ENCODE measurements at places on chromosomes 12 and 14.

DNA sequence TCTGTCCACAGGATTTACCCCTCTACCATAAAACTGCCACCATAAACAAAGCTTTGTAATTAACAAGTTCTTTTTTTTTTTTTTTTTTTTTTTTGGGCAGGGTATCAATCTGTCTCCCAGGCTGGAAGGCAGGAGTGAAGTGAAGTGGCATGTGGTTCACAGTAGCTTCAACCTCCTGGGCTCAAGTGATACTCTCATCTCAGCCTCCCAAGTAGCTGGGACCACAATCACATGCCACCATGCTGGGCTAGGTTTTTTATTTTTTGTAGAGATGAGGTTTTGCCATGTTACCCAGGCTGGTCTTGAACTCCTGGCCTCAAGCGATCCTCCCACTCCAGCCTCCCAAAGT is 61.1 kb upstream of the NUDT4 start:
- H3K27me3 ChIP-seq: no peaks in the 10 kb centered on the region
- no peak for DNase-seq
- H3K4me1 ChIP-seq: no peaks in the 10 kb centered on the region
- H3K36me3 ChIP-seq: no peaks in the 10 kb centered on the region
- H3K27ac ChIP-seq: no peak overlapping the region

- peaks cover 7% of the 10 kb centered on the region for H3K4me1 ChIP-seq
- no peaks in the 10 kb centered on the region for H3K27me3 ChIP-seq
- H3K36me3 ChIP-seq: no peaks in the 10 kb centered on the region
- no peak for DNase-seq
- no peak overlapping the region for H3K4me3 ChIP-seq
These were observed 31.6 kb downstream of the KLRD1 start for GRCh38 chr12:10339053-10339840.

- H3K36me3 ChIP-seq: no peaks in the 10 kb centered on the region
- H3K27me3 ChIP-seq: no peaks in the 10 kb centered on the region
- H3K4me3 ChIP-seq: no peak overlapping the region
- no peak overlapping the region for H3K27ac ChIP-seq
- DNase-seq: no peak
These were observed 66.7 kb downstream of the RIMBP2 start for GRCh38 chr12:130649101-130650045.

GRCh38 chr14:33019346-33019745 is 80.7 kb downstream of the NPAS3 start:
- no peaks in the 10 kb centered on the region for H3K4me1 ChIP-seq
- H3K36me3 ChIP-seq: no peaks in the 10 kb centered on the region
- H3K27ac ChIP-seq: no peak overlapping the region
- no peaks in the 10 kb centered on the region for H3K27me3 ChIP-seq

GRCh38 chr12:110015132-110015531 is 15.9 kb downstream of the ANKRD13A start:
- peak overlapping the region; percentile 64 for H3K27ac ChIP-seq
- DNase-seq: peak; percentile 75
- H3K36me3 ChIP-seq: peaks cover 54% of the 10 kb centered on the region
- no peaks in the 10 kb centered on the region for H3K27me3 ChIP-seq
- no peak overlapping the region for H3K4me3 ChIP-seq
- peaks cover 52% of the 10 kb centered on the region for H3K4me1 ChIP-seq

DNA sequence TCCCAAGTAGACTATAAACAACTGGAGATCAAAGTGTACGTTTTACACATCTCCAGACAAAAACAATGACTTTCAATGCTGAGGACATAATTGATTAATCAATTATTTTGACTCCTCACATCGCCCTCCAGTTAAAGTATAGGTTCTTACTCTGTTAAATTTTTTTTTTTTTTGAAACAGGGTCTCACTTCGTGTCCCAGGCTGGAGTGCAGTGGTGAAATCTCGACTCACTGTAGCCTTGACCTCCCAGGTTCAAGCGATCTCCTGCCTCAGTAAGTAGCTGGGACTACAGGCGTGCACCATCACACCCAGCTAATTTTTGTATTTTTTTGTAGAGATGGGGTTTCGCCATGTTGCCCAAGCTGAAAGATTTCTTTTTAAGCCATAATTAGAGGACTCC is 938 bp upstream of the CCNB1IP1 start:
- H3K27me3 ChIP-seq: no peaks in the 10 kb centered on the region
- DNase-seq: no peak
- H3K36me3 ChIP-seq: peaks cover under 1% of the 10 kb centered on the region
- H3K4me1 ChIP-seq: peaks cover 13% of the 10 kb centered on the region

DNA sequence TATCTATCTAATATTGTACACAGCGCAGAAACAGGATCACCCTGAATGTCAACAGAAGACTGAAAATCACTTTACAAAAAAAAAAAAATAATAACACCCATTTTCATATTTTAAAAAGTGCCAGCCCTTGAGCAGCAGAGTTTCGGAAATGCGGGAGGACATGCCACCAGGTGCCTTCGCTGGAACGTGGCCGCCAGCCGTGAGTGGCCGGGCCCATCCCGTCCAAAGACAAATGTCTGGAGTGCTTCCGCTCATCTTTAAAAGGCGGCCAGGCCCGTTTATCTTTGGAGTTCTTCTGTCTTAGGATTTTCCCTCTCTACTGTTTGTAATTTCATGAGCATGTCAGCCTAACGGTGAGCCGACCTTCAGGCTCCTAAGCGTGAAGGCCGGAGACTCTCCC is 43.5 kb downstream of the LRTM2 start:
- no peaks in the 10 kb centered on the region for H3K36me3 ChIP-seq
- no peak overlapping the region for H3K4me3 ChIP-seq
- H3K4me1 ChIP-seq: no peaks in the 10 kb centered on the region

DNA sequence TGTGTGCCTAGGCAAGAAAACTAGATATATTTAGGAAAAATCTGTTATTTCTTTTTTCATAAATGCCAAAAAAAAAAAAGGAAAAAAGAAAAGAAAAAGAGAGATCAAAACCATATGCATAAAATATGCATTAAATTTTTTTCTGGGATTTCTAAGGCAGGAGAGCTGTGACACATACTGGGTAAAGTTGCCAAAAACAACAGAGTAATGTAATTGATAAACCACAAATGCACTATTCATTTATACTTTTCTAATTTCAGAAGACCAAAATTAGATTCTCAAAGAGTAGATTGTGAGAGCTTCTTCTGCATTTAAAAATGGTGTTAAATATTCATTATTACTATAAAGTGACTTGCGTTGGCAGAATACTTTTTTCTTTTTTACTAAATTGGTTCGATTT is 673.8 kb upstream of the MGAT4C start:
- H3K27me3 ChIP-seq: no peaks in the 10 kb centered on the region
- H3K4me3 ChIP-seq: no peak overlapping the region
- no peak overlapping the region for H3K27ac ChIP-seq
- H3K4me1 ChIP-seq: no peaks in the 10 kb centered on the region
- no peak for DNase-seq

GRCh38 chr12:68237619-68238018 is 12.0 kb upstream of the IL26 start:
- no peaks in the 10 kb centered on the region for H3K27me3 ChIP-seq
- no peak overlapping the region for H3K4me3 ChIP-seq
- DNase-seq: no peak
- no peaks in the 10 kb centered on the region for H3K36me3 ChIP-seq
- peak overlapping the region; percentile 78 for H3K27ac ChIP-seq
- peaks cover 28% of the 10 kb centered on the region for H3K4me1 ChIP-seq

DNA sequence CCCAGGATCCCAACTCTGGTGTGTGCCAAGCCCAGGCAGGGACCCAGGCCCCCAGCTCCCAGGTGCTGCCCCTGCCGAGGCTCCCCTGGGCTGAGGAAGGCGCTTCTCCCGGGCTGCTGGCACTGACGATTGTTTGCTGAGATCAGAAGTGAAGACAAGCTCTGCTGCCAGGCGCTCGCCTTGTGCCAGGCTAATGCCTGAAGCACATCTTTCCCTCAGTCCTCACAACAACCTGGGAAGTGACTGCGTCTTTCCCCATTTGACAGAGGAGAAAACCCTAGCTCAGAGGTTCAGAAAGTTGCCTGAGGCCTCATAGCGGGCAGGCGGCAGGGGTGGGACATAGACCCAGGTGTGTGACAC is 36.8 kb downstream of the ANKRD9 start:
- H3K27me3 ChIP-seq: no peaks in the 10 kb centered on the region
- H3K4me1 ChIP-seq: no peaks in the 10 kb centered on the region
- H3K27ac ChIP-seq: no peak overlapping the region
- no peak overlapping the region for H3K4me3 ChIP-seq
- H3K36me3 ChIP-seq: no peaks in the 10 kb centered on the region
- DNase-seq: no peak

DNA sequence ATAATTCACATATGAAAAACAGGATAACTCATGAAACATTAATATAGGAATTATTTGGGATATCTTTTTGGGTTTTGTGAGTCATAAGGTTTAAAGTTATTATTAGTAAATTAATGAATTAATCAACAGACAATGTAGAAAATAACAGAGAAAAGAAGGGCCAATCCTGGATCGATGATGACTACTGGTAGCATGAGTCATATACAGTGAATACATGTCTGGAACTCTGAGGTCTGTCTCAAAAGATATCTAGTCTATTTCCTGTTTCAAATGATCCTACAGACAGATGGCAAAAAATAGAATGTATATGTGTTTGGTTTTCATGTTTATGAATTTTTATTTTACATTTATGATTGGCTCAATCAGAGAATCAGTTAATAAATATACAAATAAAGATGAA is 86.4 kb upstream of the RTL1 start:
- H3K4me1 ChIP-seq: no peaks in the 10 kb centered on the region
- H3K4me3 ChIP-seq: no peak overlapping the region
- H3K27me3 ChIP-seq: no peaks in the 10 kb centered on the region
- H3K27ac ChIP-seq: no peak overlapping the region
- DNase-seq: no peak
- H3K36me3 ChIP-seq: no peaks in the 10 kb centered on the region

DNA sequence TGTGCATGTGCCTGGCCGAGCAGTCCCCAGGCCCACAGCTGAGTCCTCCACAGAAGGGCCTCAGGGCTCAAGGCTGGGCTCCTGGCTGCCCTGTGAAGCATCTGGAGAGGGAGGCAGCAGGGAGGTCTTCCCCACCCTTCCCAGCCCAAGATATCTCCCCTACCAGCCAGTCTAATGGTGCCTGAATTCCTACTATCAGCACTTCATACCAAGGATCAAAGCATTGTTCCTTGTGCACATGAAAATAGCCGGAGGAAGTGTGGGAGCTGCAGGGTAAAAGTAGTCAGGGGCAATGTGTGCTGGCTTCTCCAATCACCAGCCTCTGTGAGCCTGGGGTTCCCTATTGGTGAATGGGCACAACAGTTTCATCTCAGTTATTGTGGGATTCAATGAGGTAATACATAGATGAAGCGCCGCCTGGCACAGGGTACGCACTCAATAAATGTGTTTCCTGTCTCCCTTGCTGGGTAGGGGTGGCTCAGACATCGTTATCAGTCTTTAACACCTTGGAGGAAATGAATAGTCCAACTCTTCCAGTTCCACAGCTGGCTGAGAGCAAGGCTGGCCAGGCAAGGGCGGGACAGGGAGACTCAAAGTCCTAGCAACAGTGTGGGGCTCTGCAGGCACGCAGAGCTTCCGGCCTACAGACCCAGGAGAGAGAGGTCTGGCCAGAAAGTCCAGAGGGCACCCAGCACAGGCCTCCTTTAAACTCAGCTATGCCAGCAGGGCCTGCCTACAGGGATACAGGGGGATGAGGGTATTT is 39.1 kb upstream of the PNMA1 start:
- DNase-seq: peak; percentile 46
- peaks cover 11% of the 10 kb centered on the region for H3K36me3 ChIP-seq
- H3K27me3 ChIP-seq: no peaks in the 10 kb centered on the region
- peaks cover 95% of the 10 kb centered on the region for H3K4me1 ChIP-seq

DNA sequence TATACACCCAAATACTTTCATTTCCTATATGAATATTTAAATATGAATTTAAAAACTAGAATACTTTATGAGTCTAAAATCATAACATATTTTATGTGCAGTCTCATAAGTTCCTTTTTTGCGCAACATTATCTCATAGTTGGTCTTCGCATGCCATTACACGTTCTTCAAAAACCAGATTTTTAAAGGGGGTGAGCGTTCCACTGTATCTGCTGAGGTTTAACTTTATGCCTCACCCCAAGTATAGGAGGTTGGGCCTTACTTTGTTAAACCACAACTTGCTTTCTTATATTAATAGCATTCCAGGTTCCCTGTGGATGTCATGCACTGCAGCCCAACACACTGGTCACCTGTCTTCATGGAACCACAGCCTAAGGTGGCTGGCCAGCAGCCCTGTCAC is 118.6 kb downstream of the APAF1 start:
- H3K27ac ChIP-seq: no peak overlapping the region
- H3K4me1 ChIP-seq: no peaks in the 10 kb centered on the region
- H3K27me3 ChIP-seq: no peaks in the 10 kb centered on the region
- DNase-seq: no peak
- H3K36me3 ChIP-seq: no peaks in the 10 kb centered on the region

DNA sequence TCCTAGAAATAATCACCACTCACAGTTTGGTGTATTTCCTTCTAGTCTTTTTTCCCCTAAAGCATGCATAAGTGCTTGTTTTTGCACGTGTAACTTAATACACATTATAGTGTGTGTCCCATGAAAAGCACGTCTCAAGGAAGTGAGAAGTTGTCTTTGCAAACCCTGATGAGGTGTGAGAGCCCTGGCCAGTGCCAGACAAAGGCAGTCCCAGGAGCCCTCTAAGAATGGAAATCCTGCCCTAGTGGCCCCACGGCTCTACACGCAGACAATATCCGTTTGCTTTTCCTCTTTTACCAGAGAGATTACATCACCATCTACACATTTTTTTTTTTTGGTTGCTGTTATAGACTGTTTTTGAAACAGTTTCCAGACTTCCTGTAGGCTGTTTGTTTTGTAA is 85.5 kb upstream of the FZD10 start:
- no peaks in the 10 kb centered on the region for H3K27me3 ChIP-seq
- H3K4me3 ChIP-seq: no peak overlapping the region
- no peak overlapping the region for H3K27ac ChIP-seq
- H3K36me3 ChIP-seq: no peaks in the 10 kb centered on the region

DNA sequence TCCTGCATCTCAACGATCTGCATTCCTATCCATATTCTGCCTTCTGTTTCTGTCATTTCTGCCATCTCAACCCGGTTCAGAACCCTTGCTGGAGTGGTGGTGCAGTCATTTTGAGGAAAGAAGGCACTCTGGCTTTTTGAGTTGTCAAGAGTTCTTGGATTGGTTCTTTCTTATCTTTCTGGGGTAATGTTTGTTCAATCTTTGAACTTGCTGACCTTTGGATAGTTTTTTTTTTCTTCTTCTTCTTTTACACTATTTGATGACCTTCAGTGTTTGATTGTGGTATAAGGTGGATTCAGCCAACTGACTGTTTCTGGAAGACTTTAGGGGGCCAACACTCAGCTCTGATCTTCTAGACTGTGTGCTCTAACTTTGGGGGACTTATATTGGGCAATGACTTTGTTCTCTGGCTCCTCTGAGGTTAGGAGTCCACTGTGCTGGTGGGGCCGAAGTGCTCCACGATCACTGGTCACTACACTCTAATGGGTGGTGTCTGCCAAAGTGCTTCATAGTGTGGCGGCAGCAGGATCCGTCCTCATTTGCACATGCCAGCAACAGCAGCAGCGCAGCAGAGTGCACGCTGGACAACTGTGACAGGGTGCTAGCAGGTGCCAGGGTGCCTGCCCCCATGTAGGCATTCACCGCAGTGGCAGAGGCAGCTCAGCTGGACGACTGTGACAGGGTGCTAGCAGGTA is 255.8 kb downstream of the FBXL14 start:
- no peaks in the 10 kb centered on the region for H3K4me1 ChIP-seq
- H3K4me3 ChIP-seq: no peak overlapping the region
- no peaks in the 10 kb centered on the region for H3K36me3 ChIP-seq
- DNase-seq: no peak
- no peak overlapping the region for H3K27ac ChIP-seq
- H3K27me3 ChIP-seq: no peaks in the 10 kb centered on the region

GRCh38 chr12:59036973-59037762 is 116.9 kb upstream of the LRIG3 start:
- H3K4me1 ChIP-seq: no peaks in the 10 kb centered on the region
- no peaks in the 10 kb centered on the region for H3K27me3 ChIP-seq
- DNase-seq: no peak
- H3K36me3 ChIP-seq: no peaks in the 10 kb centered on the region
